Adrenal gland (tissue), 19 donors: ENCODE measurements at places on chromosomes 12 and 14. TPM values are rescaled to one million over a fixed set of nuclear protein-coding genes. Genes with fewer than 3 reads are reported as not detected.

DNA sequence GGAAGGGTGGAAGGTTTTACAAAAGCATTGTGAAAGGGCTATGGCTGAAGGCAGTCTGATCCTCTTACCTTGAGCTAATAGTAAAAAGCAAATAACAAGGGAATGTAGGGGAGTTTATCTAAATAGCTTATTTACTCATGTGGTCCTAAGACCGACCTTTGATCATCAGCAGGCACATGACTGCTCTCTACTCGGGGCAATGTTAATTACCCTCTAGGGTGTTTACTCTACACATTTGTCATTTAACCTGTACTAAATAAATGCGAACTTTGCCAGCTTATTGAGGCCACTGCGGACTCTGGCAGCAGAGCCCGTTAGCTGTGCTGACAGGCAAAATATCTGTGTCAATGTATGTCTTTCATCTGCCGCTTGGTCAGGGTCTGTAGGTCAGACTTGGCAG is 768.3 kb upstream of the ATXN7L3B start:
- no peak overlapping the region for H3K4me3 ChIP-seq
- H3K36me3 ChIP-seq = no peaks in the 10 kb centered on the region
- no peaks in the 10 kb centered on the region for H3K27me3 ChIP-seq

- H3K36me3 ChIP-seq = no peaks in the 10 kb centered on the region
- H3K4me3 ChIP-seq = no peak overlapping the region
- H3K27ac ChIP-seq = peak overlapping the region; percentile 23
Measured at GRCh38 chr12:108596854-108597558, 878 bp downstream of the TMEM119 start.

The SERPINA9 gene
- total RNA-seq = not detected

The CPSF2 gene
- total RNA-seq = 46.7 TPM

DNA sequence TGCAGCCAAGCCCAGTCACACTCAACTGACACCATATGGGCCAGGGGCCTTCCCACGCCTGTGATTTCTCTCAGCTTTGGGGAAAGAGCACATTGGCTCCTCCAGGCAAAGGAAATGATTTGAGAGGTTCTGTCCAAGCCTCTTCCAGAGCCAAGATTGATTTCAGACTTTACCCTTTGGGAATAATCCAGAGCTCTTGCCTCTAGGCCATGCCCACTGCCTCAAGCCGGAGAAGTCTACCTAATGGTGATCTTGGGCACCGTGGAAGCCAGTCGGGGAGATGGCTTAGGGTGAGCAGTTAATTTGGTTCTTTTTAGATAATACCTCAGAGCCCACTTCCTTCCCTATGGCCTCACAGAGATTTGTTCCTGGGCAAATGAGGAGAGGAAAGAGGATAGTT is 45.0 kb upstream of the NUAK1 start:
- H3K27me3 ChIP-seq = peaks cover 6% of the 10 kb centered on the region
- no peak overlapping the region for H3K27ac ChIP-seq
- peaks cover 6% of the 10 kb centered on the region for H3K4me1 ChIP-seq
- H3K36me3 ChIP-seq = no peaks in the 10 kb centered on the region
- H3K4me3 ChIP-seq = no peak overlapping the region
